ENCODE measurements at places on chromosomes 2 and 18.
A peak's percentile ranks its signal among the peaks of the same experiment; 100 is the strongest.

GRCh38 chr18:50715919-50716318 is 103.9 kb downstream of the MRO start:
- no peaks in the 10 kb centered on the region for H3K36me3 ChIP-seq
- H3K27ac ChIP-seq = no peak overlapping the region
- no peak overlapping the region for H3K4me3 ChIP-seq
- no peaks in the 10 kb centered on the region for H3K4me1 ChIP-seq
- no peak for DNase-seq

- H3K27me3 ChIP-seq = no peaks in the 10 kb centered on the region
- H3K36me3 ChIP-seq = no peaks in the 10 kb centered on the region
- DNase-seq = no peak
- no peak overlapping the region for H3K4me3 ChIP-seq
- no peak overlapping the region for H3K27ac ChIP-seq
- no peaks in the 10 kb centered on the region for H3K4me1 ChIP-seq
Observed at GRCh38 chr2:42787424-42787787, 5.0 kb downstream of the HAAO start.

DNA sequence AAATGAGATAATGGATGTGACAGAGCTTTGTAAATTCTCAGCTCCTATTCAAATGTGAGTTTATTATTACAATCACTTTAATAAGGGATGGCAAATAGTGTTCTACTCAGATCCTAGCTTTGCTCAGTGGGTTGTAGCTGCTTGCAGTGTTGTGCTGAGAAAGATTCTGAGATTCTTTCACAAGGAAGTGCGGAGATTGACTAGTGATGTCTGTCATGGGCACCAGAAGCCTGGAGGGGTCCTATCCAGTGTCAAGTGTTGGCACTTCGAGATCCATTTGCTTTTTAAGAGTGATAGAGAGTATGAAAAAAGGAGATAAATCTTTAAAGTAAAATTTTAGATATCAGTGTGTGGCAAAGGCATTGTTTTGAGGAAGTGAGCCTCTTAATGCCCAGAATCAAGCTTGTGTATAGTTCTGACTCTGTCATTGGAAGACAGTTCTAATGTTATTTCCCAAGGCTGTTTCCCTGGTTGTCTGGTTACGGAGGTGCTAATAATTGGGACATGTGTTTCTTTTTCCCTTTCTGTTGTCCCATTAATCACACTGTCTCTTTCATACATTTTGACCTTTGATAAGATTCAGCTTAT is 181.7 kb upstream of the SPRED2 start:
- no peaks in the 10 kb centered on the region for H3K27me3 ChIP-seq
- H3K4me3 ChIP-seq = no peak overlapping the region
- H3K27ac ChIP-seq = no peak overlapping the region
- no peaks in the 10 kb centered on the region for H3K4me1 ChIP-seq
- H3K36me3 ChIP-seq = no peaks in the 10 kb centered on the region

- H3K4me1 ChIP-seq = peaks cover 7% of the 10 kb centered on the region
- no peak for DNase-seq
- H3K36me3 ChIP-seq = no peaks in the 10 kb centered on the region
- H3K4me3 ChIP-seq = no peak overlapping the region
- H3K27ac ChIP-seq = no peak overlapping the region
Observed at GRCh38 chr2:96878796-96879544, 9.1 kb upstream of the SEMA4C start.

DNA sequence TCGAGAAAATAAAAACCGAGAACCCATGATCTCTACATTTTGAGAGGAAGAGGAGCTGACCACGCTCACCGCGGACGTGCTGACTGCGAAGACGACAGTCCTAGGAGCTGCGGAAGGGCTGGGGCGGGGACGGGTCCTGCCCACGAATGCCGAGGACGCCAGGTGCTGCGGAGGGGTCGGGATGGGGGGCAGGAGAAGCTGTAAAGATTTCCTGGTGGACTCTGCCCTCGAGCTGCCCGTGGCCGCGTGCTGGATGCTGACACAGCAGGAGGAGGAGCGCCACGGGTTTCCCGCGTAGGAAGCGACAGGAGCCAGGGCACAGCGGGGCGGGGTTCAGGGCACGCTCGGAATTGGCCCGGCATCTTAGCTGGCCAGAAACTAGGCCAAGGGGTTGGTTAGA is 22.2 kb downstream of the ZSCAN30 start:
- peaks cover 10% of the 10 kb centered on the region for H3K36me3 ChIP-seq
- H3K27me3 ChIP-seq = no peaks in the 10 kb centered on the region
- H3K4me1 ChIP-seq = no peaks in the 10 kb centered on the region
- no peak overlapping the region for H3K4me3 ChIP-seq
- H3K27ac ChIP-seq = no peak overlapping the region
- no peak for DNase-seq

- no peaks in the 10 kb centered on the region for H3K4me1 ChIP-seq
- H3K4me3 ChIP-seq = no peak overlapping the region
- DNase-seq = no peak
Observed at GRCh38 chr2:99918389-99918788, 224.0 kb downstream of the AFF3 start.

GRCh38 chr18:36331521-36331971 is 34.0 kb downstream of the FHOD3 start:
- H3K4me3 ChIP-seq = no peak overlapping the region
- no peaks in the 10 kb centered on the region for H3K36me3 ChIP-seq
- no peaks in the 10 kb centered on the region for H3K4me1 ChIP-seq
- no peak overlapping the region for H3K27ac ChIP-seq
- no peaks in the 10 kb centered on the region for H3K27me3 ChIP-seq

DNA sequence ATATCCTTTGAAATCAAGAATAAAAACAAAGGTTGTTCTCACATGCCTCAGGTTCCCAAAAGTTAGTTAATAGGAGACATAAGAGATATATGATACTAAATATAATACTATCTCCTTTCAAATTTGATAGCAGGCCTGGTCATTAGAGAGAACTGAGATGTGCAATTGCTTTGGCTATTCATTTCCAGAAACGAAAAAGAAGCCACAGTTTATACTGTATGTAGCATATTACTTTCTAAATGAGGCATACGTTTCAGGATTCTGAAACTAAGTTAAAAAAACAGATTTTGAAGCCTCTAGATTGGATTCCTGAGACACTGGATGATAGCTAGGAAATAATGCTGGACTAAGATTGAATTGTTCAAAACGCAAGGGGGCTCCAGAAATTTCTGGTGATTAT is 7.1 kb downstream of the PPP1R1C start:
- no peaks in the 10 kb centered on the region for H3K4me1 ChIP-seq
- no peaks in the 10 kb centered on the region for H3K36me3 ChIP-seq
- no peak for DNase-seq
- no peak overlapping the region for H3K4me3 ChIP-seq
- no peak overlapping the region for H3K27ac ChIP-seq

DNA sequence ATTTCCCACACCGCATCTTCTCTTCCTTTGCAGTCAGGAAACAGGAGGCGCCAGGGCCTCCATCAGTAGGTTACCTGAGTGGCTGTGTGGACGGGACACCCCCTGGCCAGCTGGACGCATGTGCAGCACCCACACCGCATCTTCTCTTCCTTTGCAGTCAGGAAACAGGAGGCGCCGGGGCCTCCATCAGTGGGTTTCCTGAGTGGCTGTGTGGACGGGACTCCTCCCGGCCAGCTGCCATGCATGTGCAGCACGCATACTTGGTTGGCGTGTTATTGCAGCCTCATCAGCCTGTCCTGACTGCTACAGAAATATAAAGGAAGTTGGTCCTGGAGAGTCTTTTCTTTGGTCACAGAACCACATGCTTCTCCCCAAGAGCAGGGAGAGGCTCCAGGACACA is 74.6 kb downstream of the DCDC2C start:
- no peaks in the 10 kb centered on the region for H3K4me1 ChIP-seq
- DNase-seq = no peak
- no peaks in the 10 kb centered on the region for H3K36me3 ChIP-seq
- no peak overlapping the region for H3K4me3 ChIP-seq

GRCh38 chr2:216319771-216320170 is 52.5 kb downstream of the MARCHF4 start:
- peaks cover 10% of the 10 kb centered on the region for H3K4me1 ChIP-seq
- DNase-seq = no peak
- no peak overlapping the region for H3K27ac ChIP-seq
- no peaks in the 10 kb centered on the region for H3K27me3 ChIP-seq
- no peak overlapping the region for H3K4me3 ChIP-seq

GRCh38 chr18:33878213-33878612 is 300.2 kb downstream of the ASXL3 start:
- DNase-seq = no peak
- no peak overlapping the region for H3K27ac ChIP-seq
- H3K4me3 ChIP-seq = no peak overlapping the region

DNA sequence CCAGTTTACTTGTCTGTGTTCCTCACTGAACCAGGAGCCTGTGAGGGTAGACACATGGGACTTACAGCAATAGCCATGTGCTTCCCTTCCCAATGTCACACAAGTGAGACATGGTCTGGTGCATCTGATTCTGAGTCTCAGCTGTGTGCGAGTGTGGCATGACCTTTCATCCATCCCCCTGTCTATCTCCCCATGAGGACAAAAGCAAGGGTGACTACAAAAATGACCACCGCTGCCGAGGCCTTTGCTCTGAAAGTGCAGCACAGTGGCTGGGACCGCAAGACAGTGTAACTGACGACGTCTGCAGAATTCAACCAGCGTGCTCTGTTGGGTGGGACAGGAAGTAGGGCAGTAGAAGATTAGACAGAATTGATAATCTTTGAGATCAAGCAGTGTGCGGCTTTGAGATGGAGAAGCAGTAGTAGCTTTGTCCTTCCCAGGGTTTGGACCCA is 50.5 kb downstream of the RAB31 start:
- no peak for DNase-seq
- peaks cover 67% of the 10 kb centered on the region for H3K4me1 ChIP-seq
- H3K27me3 ChIP-seq = no peaks in the 10 kb centered on the region
- no peaks in the 10 kb centered on the region for H3K36me3 ChIP-seq
- peak overlapping the region; percentile 66 for H3K27ac ChIP-seq

DNA sequence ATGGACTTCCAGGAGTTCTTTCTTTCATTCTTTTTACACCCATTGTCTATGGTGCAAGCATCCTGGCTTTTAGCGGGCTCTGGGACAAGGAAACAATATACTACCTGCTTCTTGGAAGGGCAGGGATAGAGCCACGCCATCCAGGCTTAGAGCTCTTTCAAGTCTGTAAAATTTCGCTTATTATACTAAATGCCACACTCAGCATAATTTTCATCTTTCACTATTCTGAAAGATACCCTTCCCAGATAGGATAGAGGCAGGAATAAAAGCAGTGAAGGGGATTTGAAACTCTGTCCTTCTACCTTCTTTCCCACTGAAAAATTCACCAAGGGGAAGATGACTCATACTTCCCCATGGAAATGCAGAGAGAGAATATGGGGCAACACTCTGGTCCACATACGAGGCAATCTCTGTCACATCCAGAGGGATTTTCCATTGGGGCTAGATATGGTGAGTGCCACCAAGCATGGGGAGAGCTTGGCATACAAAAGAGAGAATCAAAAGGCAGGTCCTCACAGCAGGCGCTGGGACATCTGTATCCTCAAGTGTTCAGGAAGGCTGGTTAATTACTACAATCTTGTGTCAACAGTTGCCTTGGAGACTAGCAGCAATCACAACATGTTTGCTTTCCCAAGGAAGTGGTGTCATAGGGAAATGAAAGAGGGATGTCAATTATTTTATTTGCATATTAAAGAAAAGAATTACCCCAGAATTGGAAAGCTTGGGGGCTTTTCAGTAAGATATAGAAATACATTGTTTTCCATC is 127.6 kb downstream of the TDRD15 start:
- H3K36me3 ChIP-seq = no peaks in the 10 kb centered on the region
- no peaks in the 10 kb centered on the region for H3K27me3 ChIP-seq
- no peak overlapping the region for H3K4me3 ChIP-seq
- no peak for DNase-seq

- no peak for DNase-seq
- no peak overlapping the region for H3K27ac ChIP-seq
- H3K36me3 ChIP-seq = no peaks in the 10 kb centered on the region
- no peaks in the 10 kb centered on the region for H3K27me3 ChIP-seq
- H3K4me3 ChIP-seq = no peak overlapping the region
Observed at GRCh38 chr2:158178646-158179045, 77.0 kb downstream of the UPP2 start.

DNA sequence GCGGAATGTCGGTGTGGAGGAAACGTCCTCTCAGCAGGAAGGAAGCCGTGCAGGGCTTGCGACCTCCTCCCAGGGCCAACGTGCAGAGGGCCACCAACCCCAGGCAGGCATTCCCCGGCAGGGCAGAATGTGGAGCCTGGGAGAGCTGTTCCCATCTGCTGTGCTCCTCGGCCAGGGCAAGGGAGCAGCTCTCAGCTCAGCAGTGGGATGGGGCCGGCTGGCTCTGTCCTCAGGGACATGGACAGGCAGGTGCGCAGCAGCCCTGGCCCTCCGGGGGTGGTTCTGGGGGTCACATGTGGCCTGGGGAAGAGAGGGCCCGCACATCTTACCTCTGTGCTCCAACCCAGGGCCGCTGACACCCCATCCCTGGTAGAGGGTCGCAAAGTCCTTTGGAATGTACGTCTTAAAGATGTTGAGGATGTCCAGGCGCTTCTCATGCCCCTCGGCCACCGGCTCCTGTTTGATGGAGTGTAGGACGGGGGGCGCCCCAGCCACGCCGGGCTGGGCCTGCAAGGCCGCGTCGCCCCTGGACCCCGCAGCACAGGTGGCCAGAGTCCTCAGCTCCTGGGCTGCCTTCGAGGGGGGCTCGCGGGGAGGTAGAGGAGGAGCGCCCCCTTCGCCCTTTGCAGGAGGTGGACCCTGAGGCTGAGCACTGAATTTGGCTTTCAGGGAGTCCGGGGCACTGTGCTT is 116.4 kb downstream of the ZNF516 start:
- no peaks in the 10 kb centered on the region for H3K36me3 ChIP-seq
- H3K4me1 ChIP-seq = peaks cover 3% of the 10 kb centered on the region
- H3K27me3 ChIP-seq = no peaks in the 10 kb centered on the region
- no peak overlapping the region for H3K4me3 ChIP-seq

DNA sequence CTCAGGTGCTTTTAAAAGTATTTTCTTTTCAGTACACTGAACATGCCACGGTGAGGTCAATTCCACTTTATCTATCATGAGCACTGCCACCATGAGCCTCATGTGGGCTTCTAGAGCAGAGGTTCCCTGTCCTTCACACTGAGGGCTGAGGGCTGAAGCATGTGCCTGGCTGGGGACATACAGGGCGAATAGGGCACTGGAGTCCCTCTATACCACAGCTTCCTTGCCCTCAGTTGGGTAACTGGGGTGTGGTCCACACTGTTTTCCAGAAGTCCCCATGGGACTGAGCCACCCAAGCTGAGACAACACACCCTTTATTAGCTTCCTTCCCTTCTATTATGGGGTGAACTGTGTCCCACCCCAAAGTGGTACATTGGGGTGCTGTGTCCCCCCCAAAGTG is 172.2 kb upstream of the ID2 start:
- no peaks in the 10 kb centered on the region for H3K27me3 ChIP-seq
- no peak for DNase-seq
- no peak overlapping the region for H3K4me3 ChIP-seq

- H3K4me1 ChIP-seq = no peaks in the 10 kb centered on the region
- DNase-seq = no peak
- H3K36me3 ChIP-seq = no peaks in the 10 kb centered on the region
- no peak overlapping the region for H3K4me3 ChIP-seq
- H3K27ac ChIP-seq = no peak overlapping the region
Observed at GRCh38 chr18:63894106-63894772, 6.7 kb downstream of the SERPINB2 start.

GRCh38 chr18:48791636-48792105 is 159.1 kb downstream of the SMAD7 start:
- no peaks in the 10 kb centered on the region for H3K27me3 ChIP-seq
- H3K4me1 ChIP-seq = peaks cover 23% of the 10 kb centered on the region
- DNase-seq = no peak
- H3K27ac ChIP-seq = no peak overlapping the region
- no peaks in the 10 kb centered on the region for H3K36me3 ChIP-seq
